ENCODE measurements at places on chromosomes 2 and 18.

GRCh38 chr2:24008672-24009366 is 1.1 kb upstream of the MFSD2B start:
- no peak for DNase-seq

DNA sequence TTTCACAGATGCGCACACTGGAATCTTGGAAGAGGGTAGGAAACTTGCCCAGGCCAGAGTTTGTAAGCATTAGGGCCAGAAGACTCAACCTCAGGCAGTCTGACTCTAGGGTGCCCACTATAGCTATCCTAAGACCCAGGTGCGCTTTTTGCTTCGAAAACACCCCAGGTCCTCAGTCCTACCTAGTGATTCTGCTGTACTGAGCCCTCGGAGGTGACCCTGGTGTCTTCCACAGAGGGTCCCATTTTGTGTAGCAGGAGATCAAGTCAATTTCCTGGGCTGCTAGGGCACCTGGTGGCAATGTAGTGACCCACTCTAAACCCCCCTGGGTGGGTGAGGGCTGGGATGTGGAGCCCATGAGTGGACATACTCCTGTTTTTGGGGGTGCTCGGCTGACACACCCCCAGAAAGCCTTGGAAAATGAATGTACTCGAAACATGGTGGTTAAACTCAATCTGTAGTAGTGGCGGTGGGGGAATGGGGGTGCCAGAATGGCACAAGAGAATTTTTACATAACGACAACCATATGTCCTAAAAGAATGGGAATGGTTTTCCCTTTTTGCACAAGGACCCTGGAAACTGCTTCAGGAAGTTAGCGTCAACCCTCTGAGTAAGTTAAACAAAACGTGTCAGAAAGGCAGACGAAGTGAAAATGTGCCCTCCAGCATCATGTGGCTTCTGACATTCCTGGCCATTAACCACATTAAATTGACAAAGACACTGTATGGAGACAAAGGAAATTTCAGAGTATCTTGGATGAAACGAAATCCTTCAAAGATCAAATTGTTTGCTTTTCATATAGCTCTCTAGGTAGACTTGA is 218.0 kb upstream of the COPS8 start:
- no peak for DNase-seq

DNA sequence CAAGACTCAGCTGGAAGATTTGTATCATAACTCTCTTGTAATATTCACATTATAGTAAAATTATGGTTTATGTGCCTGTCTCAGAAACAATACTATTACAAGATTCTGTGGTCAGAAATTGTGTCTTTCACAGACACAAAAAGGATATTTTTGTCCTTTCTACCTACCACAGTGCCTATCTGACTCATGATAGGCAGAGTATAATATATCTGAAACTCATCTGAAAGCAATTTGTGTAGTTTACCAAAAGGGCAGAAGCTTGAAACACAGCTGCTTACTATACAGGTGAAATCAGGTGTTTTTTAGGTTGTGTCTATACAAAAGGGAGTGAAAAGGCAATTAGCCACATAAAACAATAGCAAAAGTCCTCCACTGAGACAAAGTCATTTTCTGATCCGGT is 10.9 kb downstream of the TMEM200C start:
- no peak for DNase-seq

DNA sequence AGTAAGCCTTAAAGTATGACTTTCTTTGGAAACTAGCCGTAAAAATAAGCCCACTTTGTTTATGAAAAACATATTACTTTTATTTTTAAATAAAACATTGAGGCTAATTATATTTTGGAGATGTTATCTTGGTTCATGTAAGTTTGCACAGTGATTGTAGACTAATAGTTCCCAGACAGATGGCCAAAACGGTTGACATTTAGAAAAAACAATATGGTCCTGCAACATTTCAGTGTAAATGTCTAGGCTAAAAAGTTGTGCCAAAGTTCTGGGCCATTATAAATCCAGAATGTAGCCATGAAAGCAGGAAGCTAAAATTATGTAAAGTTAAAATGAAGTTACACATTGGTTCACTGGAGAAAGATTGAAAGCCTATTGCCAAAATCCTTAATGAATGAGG is 43.6 kb downstream of the SLC5A7 start:
- DNase-seq, result no peak

GRCh38 chr2:44844651-44845270 is 96.7 kb upstream of the SIX3 start:
- no peak for DNase-seq

- no peak for DNase-seq
Observed at GRCh38 chr2:26139269-26140183, 33.4 kb upstream of the GAREM2 start.

DNA sequence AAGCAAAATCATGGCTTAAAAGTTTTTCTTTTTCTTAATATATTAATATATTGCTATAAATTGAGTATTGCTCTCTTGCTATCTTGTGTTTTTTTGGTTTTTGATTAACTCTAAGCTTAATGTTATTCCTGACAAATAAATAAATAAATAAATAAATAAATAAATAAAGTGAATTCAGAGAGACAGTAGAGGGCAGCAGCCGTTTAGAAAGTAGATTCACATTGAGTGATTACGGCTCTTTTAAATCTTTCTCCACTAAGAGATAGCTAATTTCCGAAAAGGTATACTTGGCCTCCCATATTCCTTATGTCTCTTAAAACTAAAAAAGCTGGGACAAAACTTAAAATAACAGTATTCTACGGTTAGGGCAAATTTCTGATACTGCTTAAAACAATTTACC is 34.3 kb downstream of the MSH2 start:
- DNase-seq, result no peak

Data from CD4-positive, alpha-beta T cell treated with Interleukin-17A for 4 hours (primary cell).